ENCODE measurements at places on chromosomes 7 and 10. TPM values are rescaled to one million over a fixed set of nuclear protein-coding genes. Genes with fewer than 3 reads are reported as not detected.

Gene SAP25
- total RNA-seq: not detected

Gene PTPRN2
- not detected for total RNA-seq

Gene PTPN20
- total RNA-seq: 0.22 TPM

Gene SPDYE2
- total RNA-seq: not detected

Gene SLC18A3
- not detected for total RNA-seq

Gene PALD1
- not detected for total RNA-seq

Gene NPFFR1
- not detected for total RNA-seq

Gene PPP1R3A
- not detected for total RNA-seq

Gene CNPY1
- not detected for total RNA-seq

GRCh38 chr7:114502454-114503254 is 88.0 kb downstream of the FOXP2 start:
- H3K36me3 ChIP-seq: no peaks in the 10 kb centered on the region
- DNase-seq: peak; percentile 22
- H3K27me3 ChIP-seq: no peaks in the 10 kb centered on the region

DNA sequence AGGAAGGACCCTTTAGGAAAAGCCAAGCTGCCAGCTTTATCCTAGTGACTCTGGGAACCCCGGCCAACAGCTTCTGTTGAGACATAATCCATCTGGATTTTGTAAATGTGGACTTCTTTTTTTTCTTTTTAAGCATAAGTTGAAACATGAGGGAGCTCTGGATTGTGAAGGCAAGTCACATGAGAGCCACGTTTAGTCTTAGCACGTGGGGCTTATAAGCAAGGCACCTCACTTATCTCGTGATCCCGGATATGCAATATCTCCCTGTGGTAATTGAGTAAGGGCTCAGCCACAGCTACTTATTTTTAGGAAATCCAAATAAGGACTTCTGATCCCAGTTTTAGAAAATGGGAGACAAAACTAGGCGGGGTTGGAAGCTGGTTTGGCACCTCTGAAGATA is 111.2 kb upstream of the PTN start:
- peak; percentile 69 for DNase-seq
- H3K4me3 ChIP-seq: peak overlapping the region; percentile 28
- H3K4me1 ChIP-seq: peaks cover 22% of the 10 kb centered on the region
- H3K27me3 ChIP-seq: no peaks in the 10 kb centered on the region

DNA sequence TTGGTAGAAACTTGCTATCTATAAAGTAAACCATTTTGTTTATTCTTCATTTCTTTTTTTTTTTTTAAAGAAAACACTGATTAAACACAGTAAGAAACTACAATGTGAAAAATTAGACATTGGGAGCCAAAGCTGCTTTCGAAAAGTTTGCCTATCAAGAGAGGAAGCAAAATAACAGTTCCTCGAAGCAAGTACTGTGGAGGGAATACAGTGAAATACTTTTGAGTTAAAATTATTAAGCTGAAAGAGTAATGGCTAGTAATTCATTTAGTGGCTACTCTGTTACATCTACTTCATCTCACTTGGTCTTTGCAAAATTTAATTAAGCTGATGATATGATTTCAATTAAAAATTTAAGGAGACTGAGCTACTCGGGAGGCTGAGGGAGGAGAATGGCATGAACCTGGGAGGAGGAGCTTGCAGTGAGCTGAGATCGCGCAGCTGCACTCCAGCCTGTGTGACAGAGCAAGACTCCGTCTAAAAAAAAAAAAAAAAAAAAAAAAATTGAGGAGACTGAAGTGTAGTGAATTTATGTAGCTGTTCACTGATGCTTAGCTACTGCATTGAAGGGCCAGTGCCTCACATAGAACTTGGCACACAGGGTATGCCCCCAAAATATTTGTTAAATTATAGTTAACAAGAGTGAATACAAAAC is 982.1 kb upstream of the MBL2 start:
- no peaks in the 10 kb centered on the region for H3K4me1 ChIP-seq
- no peak overlapping the region for H3K4me3 ChIP-seq
- H3K36me3 ChIP-seq: no peaks in the 10 kb centered on the region
- no peak for DNase-seq

- H3K4me1 ChIP-seq: no peaks in the 10 kb centered on the region
- H3K36me3 ChIP-seq: no peaks in the 10 kb centered on the region
- H3K27me3 ChIP-seq: no peaks in the 10 kb centered on the region
- no peak for DNase-seq
These were observed 46.9 kb downstream of the CUZD1 start for GRCh38 chr10:122798704-122799231.

- H3K36me3 ChIP-seq: no peaks in the 10 kb centered on the region
- H3K4me1 ChIP-seq: no peaks in the 10 kb centered on the region
- H3K4me3 ChIP-seq: no peak overlapping the region
- H3K27ac ChIP-seq: no peak overlapping the region
These were observed 6.1 kb upstream of the GUSB start for GRCh38 chr7:65988084-65988483.

GRCh38 chr7:111855161-111855841 is 293.0 kb upstream of the IMMP2L start:
- H3K4me1 ChIP-seq: no peaks in the 10 kb centered on the region
- H3K27ac ChIP-seq: no peak overlapping the region
- H3K27me3 ChIP-seq: no peaks in the 10 kb centered on the region
- H3K36me3 ChIP-seq: no peaks in the 10 kb centered on the region
- peak; percentile 85 for DNase-seq

DNA sequence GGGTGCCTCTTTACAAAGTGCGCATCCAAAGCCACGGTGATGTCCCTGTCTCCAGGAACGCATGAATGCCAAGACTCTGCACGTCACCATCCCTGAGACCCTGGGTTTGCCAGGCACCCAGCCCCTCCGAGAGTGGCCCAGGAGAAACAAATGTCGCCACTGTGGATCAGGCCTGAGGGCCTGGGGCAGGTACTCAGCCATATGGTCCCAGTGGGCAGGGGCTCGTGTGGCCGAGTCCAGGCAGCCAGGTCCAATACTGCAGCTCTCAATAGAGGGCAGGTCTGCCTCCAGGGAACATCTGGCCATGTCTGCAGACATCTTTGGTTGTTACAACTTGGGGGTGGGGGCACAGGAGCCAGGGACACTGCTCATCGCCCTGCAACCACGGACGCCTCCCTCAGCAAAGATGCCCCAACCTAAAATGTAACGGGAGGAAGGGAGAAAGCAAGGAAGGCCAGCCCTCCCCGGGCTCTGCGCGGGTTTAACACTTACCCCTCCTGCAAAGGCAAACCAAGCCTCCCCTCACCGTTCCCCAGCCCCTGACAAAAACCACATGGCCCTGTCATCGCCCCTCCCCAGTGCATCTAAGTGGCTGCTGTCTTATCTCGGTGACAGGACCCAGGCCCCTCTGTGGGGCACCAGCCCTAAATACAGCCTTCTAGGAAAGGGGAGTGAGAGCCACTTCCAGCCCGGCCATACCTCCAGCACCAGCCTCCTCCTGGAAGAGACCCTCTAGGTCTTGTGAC is 10.3 kb upstream of the PAPOLB start:
- no peaks in the 10 kb centered on the region for H3K36me3 ChIP-seq
- H3K4me1 ChIP-seq: no peaks in the 10 kb centered on the region
- no peak for DNase-seq
- no peaks in the 10 kb centered on the region for H3K27me3 ChIP-seq
- H3K27ac ChIP-seq: no peak overlapping the region

DNA sequence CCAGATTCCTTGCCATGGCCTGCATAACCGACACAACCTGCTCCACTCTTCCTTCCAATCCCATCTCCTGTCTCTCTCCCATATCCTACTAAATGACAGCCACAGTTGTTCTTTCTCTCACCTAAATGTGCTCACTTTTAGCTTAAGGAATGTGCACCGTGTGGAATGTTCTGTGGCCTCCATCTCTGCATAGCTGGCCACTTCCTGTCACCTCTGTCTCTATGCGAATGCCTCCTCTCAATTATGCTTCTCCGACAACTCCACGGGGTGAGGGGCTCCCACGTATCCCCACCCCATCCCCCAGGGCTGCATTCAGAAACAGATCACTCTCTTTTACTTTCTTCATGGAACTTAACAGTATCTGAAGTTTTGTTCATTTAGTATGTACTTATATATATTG is 110.7 kb downstream of the RAB18 start:
- no peak overlapping the region for H3K4me3 ChIP-seq
- no peaks in the 10 kb centered on the region for H3K27me3 ChIP-seq
- H3K27ac ChIP-seq: no peak overlapping the region
- no peak for DNase-seq
- no peaks in the 10 kb centered on the region for H3K36me3 ChIP-seq

GRCh38 chr7:40827222-40828085 is 692.6 kb downstream of the SUGCT start:
- no peaks in the 10 kb centered on the region for H3K36me3 ChIP-seq
- peaks cover 25% of the 10 kb centered on the region for H3K4me1 ChIP-seq
- DNase-seq: peak; percentile 58
- H3K4me3 ChIP-seq: 0 out of 2 replicates have a peak overlapping the region, but pooled peaks have one; percentile 10
- no peaks in the 10 kb centered on the region for H3K27me3 ChIP-seq

DNA sequence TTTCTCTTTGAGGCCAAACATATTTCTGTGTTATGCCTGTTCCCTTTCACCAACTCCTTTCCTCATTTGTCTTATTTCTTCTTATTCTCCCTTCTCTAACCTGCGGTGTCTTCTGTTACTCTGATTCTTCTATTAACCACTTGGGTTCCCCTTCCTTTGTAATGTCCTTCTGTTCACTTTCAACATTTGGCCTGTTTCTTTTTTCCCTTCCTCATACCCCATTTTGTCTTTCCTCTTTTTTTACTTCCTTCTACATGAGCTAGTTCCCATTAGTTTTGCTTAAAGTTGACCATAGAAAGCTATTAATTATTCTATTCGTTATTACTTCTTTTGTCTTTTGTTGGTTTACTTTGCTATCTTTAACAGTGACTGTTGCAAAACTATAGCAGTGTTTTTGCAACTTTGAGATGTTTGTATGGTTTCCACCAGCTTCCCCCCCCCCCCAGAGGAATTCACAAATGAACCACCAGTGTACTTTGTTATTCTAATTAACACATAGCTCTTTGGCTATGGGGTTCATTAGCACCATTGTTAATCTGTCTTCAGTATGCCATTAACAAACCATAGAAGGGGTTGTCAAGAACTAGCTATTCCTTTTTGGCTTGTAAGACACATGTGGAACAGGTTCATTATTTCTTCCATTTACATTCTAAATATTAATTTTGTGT is 2.9 kb downstream of the LRGUK start:
- H3K4me1 ChIP-seq: no peaks in the 10 kb centered on the region
- H3K27ac ChIP-seq: no peak overlapping the region
- DNase-seq: no peak

- no peaks in the 10 kb centered on the region for H3K27me3 ChIP-seq
- no peaks in the 10 kb centered on the region for H3K4me1 ChIP-seq
- H3K36me3 ChIP-seq: no peaks in the 10 kb centered on the region
- no peak overlapping the region for H3K27ac ChIP-seq
- DNase-seq: peak; percentile 32
These were observed 52.5 kb upstream of the LHFPL3 start for GRCh38 chr7:104275900-104276299.

DNA sequence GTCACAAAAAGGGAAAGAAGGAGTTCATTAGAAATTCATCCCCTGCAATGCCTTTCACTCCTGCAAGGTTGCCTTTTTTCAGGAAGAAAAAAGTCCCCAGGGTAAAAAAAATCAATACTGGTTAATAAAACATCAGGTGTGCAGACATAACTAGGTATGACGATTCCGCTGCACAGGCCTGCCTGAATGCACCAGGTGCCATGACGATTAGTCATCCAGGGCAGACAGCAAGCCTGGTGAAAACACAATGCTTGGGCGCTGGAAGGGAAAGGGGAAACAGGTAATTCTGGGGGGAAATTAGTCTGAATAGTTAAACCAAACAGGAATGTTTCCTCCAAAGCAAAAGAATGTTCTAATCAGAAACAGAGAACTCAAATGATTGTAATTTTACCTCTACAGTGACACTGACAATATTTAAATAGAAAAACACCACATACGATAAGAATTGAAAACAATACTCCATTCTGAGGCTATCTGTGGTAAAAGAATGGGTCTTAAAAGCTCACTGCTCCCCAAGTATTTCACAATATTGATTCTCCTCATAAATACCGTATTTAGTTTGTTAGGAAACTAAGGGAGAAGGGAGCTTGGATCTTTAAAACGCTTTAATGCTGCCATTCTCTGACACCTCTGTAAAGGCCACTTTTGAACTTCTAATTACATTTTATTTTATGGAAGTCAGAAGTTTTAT is 45.2 kb downstream of the VPS41 start:
- no peak for DNase-seq
- H3K27ac ChIP-seq: no peak overlapping the region
- H3K4me1 ChIP-seq: peaks cover 2% of the 10 kb centered on the region
- no peaks in the 10 kb centered on the region for H3K36me3 ChIP-seq

GRCh38 chr10:128851726-128852125 is 615.3 kb upstream of the MGMT start:
- no peaks in the 10 kb centered on the region for H3K36me3 ChIP-seq
- no peak for DNase-seq
- H3K27ac ChIP-seq: no peak overlapping the region
- no peaks in the 10 kb centered on the region for H3K27me3 ChIP-seq
- H3K4me1 ChIP-seq: no peaks in the 10 kb centered on the region
- no peak overlapping the region for H3K4me3 ChIP-seq

GRCh38 chr10:4107285-4107851 is 322.4 kb upstream of the KLF6 start:
- no peaks in the 10 kb centered on the region for H3K27me3 ChIP-seq
- peaks cover 9% of the 10 kb centered on the region for H3K4me1 ChIP-seq
- DNase-seq: no peak
- no peaks in the 10 kb centered on the region for H3K36me3 ChIP-seq
- no peak overlapping the region for H3K27ac ChIP-seq

GRCh38 chr10:60572511-60573194 is 183.0 kb upstream of the ANK3 start:
- no peaks in the 10 kb centered on the region for H3K27me3 ChIP-seq
- DNase-seq: peak; percentile 63
- H3K36me3 ChIP-seq: no peaks in the 10 kb centered on the region
- no peak overlapping the region for H3K27ac ChIP-seq
- H3K4me3 ChIP-seq: peak overlapping the region; percentile 79

- no peaks in the 10 kb centered on the region for H3K4me1 ChIP-seq
- no peak overlapping the region for H3K27ac ChIP-seq
- H3K4me3 ChIP-seq: no peak overlapping the region
- H3K27me3 ChIP-seq: peaks cover 13% of the 10 kb centered on the region
These were observed 14.0 kb downstream of the HABP2 start for GRCh38 chr10:113566888-113567287.

GRCh38 chr7:131905471-131905973 is 349.1 kb upstream of the PODXL start:
- H3K36me3 ChIP-seq: no peaks in the 10 kb centered on the region
- no peak for DNase-seq
- H3K4me1 ChIP-seq: no peaks in the 10 kb centered on the region
- no peak overlapping the region for H3K27ac ChIP-seq
- no peak overlapping the region for H3K4me3 ChIP-seq
- H3K27me3 ChIP-seq: peaks cover 46% of the 10 kb centered on the region
